ENCODE measurements at places on chromosomes 11 and 22.

- DNase-seq = peak; percentile 55
Measured at GRCh38 chr11:326842-327580, 6.4 kb upstream of the IFITM3 start.

DNA sequence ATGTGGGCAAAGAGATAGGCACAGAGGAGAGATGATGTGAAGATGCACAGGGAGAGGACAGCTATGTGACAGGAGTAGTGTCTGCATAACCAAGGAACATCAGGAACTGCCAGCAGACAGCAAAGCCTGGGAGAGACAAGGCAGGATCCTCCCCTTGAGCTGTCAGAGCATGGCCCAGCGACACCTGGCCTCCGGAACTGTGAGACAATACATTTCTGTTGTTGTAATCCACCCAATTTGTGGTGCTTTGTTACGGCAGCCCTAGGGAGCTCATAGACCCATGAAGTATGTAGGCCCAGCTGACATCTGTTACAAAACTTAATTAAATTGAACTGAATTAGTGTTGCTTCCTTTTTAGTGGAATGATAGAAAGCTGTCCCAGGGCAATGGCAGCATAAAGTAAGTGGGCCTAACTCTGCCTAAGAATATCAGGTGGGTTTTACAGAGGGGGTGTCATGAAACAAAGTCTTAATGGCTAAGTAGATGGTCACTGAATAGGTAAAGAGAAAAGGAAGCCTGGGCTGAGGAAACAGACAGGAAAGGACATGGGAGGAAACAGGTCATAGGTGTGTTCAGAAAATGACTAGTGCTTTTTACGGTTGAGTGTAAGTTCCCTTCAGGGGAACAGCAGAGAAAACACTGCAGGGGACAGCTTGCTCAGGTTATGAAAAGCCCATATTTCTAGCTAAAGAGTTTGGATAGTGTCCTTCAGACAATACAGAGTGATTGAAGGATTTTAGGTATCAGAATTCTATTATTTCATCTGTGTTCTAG lies 24.8 kb downstream of the RASSF10 start:
- DNase-seq = no peak

DNA sequence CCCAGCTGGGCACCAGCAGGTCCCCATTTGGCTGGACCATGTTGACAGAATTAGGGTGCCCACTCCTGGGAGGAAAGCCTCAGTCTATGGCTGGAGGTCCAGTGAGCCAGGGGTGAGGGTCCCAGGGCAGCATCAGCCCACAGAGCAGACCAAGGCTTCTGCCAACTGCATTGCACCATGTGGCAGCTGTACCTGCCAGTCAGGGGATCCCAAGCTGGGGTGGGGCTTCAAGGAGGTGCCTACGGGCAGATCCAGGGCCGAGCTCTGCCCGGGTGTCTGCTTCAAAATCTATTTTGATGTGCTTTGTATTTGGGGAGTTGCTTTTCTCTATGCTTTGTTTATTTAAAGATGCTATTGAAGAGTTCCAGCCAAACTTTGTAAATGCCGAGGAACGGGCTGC lies 10.4 kb downstream of the GP1BB start:
- DNase-seq = no peak

DNA sequence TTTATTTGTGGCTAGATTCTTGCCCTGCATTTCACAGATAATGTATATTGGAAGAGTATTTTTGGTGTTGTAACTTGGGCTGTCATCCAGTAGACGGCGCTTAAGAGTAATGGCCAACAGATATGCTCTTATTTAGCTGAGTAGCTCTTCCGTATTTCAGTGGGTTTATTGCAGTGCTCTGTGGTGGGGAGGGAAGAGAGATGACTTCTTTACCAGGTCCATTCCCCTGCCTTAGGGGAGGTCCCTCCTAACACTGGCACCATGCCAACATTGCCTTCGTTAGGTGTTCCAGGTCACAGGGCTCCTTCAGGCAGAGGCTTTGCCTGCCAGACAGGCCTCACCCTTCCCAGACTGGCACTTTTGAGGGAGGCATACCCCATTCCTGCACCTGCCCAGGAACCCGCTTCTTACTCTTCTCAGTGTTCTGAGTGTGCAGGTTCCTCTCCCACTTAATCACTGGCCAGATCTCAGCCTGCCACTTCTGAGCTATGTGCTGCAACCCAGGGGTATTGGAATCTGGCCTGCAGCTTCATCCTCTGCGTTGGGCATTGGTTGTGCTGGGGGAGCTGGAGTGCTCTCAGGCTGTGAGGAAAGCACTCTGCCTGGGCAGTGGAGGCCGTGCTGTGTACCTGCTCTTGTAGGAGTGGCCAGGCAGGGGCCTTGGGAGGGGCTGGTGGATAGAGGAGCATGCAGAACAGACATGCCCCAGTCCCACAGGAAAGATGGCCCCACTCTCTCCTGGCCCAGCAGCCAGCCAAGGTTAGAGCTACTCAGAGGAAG lies 29.4 kb upstream of the SLN start:
- DNase-seq = peak; percentile 41

DNA sequence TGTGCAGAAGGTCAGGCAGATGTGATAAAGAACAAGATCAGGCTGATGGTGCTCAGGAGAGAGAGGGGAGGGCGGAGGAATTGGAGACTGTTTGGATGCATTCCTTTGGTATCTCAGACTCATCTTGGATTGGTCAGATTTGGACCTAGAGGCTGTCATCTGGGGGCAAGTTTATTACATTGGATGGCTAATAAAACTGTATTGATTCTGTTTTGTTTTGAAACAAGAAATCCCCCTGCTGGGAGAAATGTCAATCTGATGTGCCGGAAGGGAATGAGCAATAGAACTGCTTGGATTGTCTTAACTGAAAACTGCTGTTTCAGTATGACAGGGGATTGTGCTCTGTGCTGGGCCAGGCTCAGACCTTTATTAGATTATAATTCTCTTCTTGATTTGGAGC lies 25.5 kb upstream of the CCDC90B start:
- no peak for DNase-seq

Data from germinal center (tissue), 1 donor.